SJCRH30 (cell line): ENCODE measurements at places on chromosomes 5 and 9. TPM values are rescaled to one million over a fixed set of nuclear protein-coding genes. Genes with fewer than 3 reads are reported as not detected.

GRAMD2B gene
- total RNA-seq = 12.1 and 14.3 TPM in 2 replicates

UAP1L1 gene
- 12.6 and 13.8 TPM in 2 replicates for total RNA-seq

C5orf52 gene
- not detected in 2 replicates for total RNA-seq

FGF10 gene
- 0.49 TPM in 1 of 2 replicates, not detected in the other for total RNA-seq

RASEF gene
- 10.5 and 12.6 TPM in 2 replicates for total RNA-seq

C9orf50 gene
- total RNA-seq = not detected in 2 replicates

SLC46A2 gene
- not detected in 2 replicates for total RNA-seq

FGF18 gene
- total RNA-seq = 0.18 TPM in 1 of 2 replicates, not detected in the other

PCDHA12 gene
- total RNA-seq = not detected in 2 replicates

PPP1R2B gene
- total RNA-seq = not detected in 2 replicates

ADAMTSL2 gene
- 3.3 and 3.5 TPM in 2 replicates for total RNA-seq

GABRA6 gene
- not detected in 2 replicates for total RNA-seq

ORM2 gene
- total RNA-seq = not detected in 2 replicates

CENPK gene
- total RNA-seq = 85.1 and 118 TPM in 2 replicates

MOB3B gene
- total RNA-seq = 0.25 and 0.34 TPM in 2 replicates

JAKMIP2 gene
- total RNA-seq = 83.8 and 88.6 TPM in 2 replicates

- H3K27ac ChIP-seq = no peak overlapping the region; the same call in 1 of the 2 replicates
- H3K36me3 ChIP-seq = no peaks in the 10 kb centered on the region
- peaks cover 8% of the 10 kb centered on the region for H3K4me1 ChIP-seq
These were observed 10.5 kb upstream of the ADGRV1 start for GRCh38 chr5:90548069-90548593.

DNA sequence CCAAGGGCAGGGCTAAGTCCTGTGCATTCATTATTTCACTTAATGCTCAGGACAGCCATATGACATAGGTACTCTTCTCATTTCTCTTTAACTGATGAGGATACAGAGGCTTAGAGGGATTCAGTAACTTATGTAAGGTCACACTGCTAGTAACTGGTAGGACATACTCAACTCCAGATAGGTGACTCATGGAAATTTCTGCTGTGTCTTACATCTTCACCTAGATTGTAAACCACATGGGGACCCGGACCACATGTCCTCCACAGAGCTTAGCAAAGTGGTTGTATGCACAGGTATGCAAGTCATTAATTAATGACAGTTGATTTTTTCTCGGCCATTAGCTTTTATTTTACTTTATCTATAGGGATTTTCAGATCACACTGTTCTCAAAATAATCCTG lies 29.3 kb downstream of the SLC1A1 start:
- H3K4me1 ChIP-seq = no peaks in the 10 kb centered on the region
- no peaks in the 10 kb centered on the region for H3K36me3 ChIP-seq
- H3K27ac ChIP-seq = no peak overlapping the region
- no peak overlapping the region for H3K4me3 ChIP-seq
- DNase-seq = no peak

GRCh38 chr5:125372694-125373631 lies 626.5 kb upstream of the ZNF608 start:
- peaks cover 36% of the 10 kb centered on the region for H3K4me1 ChIP-seq
- no peak overlapping the region for H3K4me3 ChIP-seq
- no peaks in the 10 kb centered on the region for H3K27me3 ChIP-seq
- no peaks in the 10 kb centered on the region for H3K36me3 ChIP-seq
- peak; percentile 82 for DNase-seq

GRCh38 chr9:94911211-94911610 lies 184.7 kb downstream of the AOPEP start:
- DNase-seq = no peak
- peaks cover 59% of the 10 kb centered on the region for H3K4me1 ChIP-seq
- H3K4me3 ChIP-seq = no peak overlapping the region
- no peaks in the 10 kb centered on the region for H3K36me3 ChIP-seq
- no peaks in the 10 kb centered on the region for H3K27me3 ChIP-seq

DNA sequence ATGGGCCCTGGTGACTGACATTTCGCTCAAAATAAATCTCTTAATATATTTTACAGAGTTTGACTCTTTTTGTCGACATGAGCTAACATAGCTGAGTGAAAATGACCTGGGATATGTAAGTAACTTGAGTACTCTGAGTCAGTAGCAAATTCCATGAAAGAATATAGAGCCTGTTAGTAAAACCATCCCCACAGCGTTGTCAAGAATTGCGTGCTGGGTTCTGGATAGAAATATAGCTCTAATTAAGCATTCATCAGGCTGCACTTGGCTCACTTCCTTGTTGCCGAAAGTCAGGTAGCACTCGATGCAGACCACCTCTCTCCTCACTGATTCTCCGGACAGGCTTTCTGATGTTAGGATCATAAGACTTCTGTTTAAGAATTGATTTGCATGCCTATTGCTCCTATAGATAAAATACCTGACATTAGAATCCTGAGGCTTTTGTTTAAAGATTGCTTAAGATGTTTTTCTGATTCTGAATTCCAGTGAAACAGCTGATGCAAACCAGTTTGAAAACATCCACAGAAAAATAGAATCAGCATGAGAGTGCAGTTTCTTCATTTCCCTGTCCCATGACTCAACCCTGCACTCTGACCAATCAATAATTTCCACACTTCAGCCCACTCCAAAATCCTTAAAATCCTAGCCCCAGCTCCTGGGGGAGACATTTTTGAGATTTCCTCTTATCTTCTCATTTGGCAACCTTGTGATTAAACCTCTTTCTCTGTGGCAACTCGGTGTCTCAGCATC lies 310.6 kb downstream of the DIRAS2 start:
- H3K36me3 ChIP-seq = no peaks in the 10 kb centered on the region
- H3K4me3 ChIP-seq = no peak overlapping the region
- H3K4me1 ChIP-seq = no peaks in the 10 kb centered on the region
- no peak overlapping the region for H3K27ac ChIP-seq
- no peak for DNase-seq

DNA sequence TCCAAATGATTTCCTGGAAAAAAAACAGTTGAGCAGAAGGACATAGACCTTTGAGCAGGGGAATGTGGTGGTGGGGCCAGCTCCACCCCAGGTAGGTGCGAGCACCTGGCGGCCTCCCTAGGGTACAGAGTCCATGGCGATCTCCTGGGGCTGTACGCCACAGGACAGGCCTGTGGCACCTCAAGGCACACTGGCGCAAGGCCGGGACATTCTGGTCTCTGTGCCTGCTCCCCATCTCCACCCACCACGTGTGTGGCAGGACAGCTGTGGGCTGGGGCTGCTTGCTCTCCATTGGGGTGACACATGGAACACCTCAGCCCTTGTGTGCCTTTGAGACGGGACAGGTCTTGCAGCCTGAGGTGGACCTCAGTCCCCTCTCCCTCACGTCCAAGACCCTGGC lies 25.2 kb downstream of the WNK2 start:
- no peaks in the 10 kb centered on the region; the same call in 1 of the 2 replicates for H3K27me3 ChIP-seq
- no peak overlapping the region for H3K4me3 ChIP-seq
- no peaks in the 10 kb centered on the region for H3K4me1 ChIP-seq
- H3K27ac ChIP-seq = no peak overlapping the region
- H3K36me3 ChIP-seq = no peaks in the 10 kb centered on the region

GRCh38 chr5:158451993-158452672 lies 593.2 kb upstream of the CLINT1 start:
- peaks cover 32% of the 10 kb centered on the region for H3K4me1 ChIP-seq
- peak overlapping the region; percentile 23 for H3K4me3 ChIP-seq
- H3K27me3 ChIP-seq = no peaks in the 10 kb centered on the region
- H3K36me3 ChIP-seq = no peaks in the 10 kb centered on the region

- peak overlapping the region; percentile 20 for H3K27ac ChIP-seq
- H3K36me3 ChIP-seq = peaks cover 5% of the 10 kb centered on the region
- H3K4me3 ChIP-seq = peak overlapping the region; percentile 3; the same call in 1 of the 2 replicates
- DNase-seq = no peak
- H3K4me1 ChIP-seq = peaks cover 25% of the 10 kb centered on the region
These were observed 40.9 kb downstream of the VAV2 start for GRCh38 chr9:133951265-133951664.

DNA sequence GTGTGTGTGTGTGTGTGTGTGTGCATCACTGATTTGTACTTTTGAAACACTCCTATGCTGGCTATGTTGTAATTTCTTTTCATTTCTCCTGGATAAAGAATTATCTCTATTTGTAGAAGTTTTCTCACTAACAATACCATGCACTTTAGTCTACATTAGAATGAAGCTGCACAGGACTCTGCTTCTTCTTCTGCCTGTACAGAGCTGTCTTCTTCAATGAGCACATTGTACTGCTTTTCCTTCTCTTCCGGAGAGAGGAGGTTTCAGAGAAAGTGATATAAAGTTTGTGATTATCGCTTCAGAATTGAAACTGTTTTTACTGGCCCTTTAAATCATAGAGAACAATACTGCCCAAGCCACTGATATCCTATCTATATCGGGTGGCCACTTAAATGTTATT lies 677.0 kb downstream of the NR2F1-AS1 start:
- no peaks in the 10 kb centered on the region for H3K27me3 ChIP-seq
- DNase-seq = no peak
- H3K36me3 ChIP-seq = no peaks in the 10 kb centered on the region
- peaks cover 9% of the 10 kb centered on the region for H3K4me1 ChIP-seq
- no peak overlapping the region for H3K27ac ChIP-seq

GRCh38 chr9:116482740-116483139 lies 204.4 kb upstream of the TRIM32 start:
- no peaks in the 10 kb centered on the region for H3K4me1 ChIP-seq
- no peaks in the 10 kb centered on the region for H3K36me3 ChIP-seq
- no peak overlapping the region for H3K4me3 ChIP-seq

DNA sequence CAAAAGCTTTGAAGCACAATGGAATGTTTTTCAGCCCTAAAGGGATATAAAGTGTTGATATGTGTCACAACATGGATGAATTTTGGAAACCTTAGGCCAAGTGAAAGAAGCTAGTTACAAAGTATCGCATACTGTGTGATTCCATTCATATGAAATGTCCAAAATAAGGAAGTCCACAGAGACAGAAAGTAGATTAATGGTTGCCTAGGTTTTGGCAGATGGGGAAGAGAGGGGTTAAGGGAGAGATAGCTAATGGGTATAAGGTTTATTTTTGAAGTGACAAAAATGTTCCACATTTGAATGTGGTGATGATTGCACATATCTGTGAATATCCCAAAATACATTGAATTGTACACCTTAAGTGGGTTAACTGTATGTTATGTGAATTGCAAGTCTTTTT lies 57.5 kb upstream of the MCCC2 start:
- peaks cover 42% of the 10 kb centered on the region for H3K36me3 ChIP-seq
- H3K4me3 ChIP-seq = no peak overlapping the region
- DNase-seq = no peak
- H3K27me3 ChIP-seq = no peaks in the 10 kb centered on the region
- H3K27ac ChIP-seq = no peak overlapping the region

GRCh38 chr5:172015346-172015745 lies 8.9 kb upstream of the FBXW11 start:
- H3K36me3 ChIP-seq = no peaks in the 10 kb centered on the region
- H3K4me1 ChIP-seq = no peaks in the 10 kb centered on the region
- DNase-seq = no peak
- no peak overlapping the region for H3K4me3 ChIP-seq

- H3K36me3 ChIP-seq = no peaks in the 10 kb centered on the region
- H3K4me1 ChIP-seq = no peaks in the 10 kb centered on the region
- DNase-seq = no peak
- H3K4me3 ChIP-seq = no peak overlapping the region
- H3K27me3 ChIP-seq = no peaks in the 10 kb centered on the region
These were observed 17.5 kb downstream of the STXBP1 start for GRCh38 chr9:127629468-127630081.

- H3K4me1 ChIP-seq = peaks cover 18% of the 10 kb centered on the region
- H3K27me3 ChIP-seq = no peaks in the 10 kb centered on the region
- H3K36me3 ChIP-seq = no peaks in the 10 kb centered on the region
- DNase-seq = no peak
These were observed 18.8 kb downstream of the STK10 start for GRCh38 chr5:172169216-172169615.

- no peaks in the 10 kb centered on the region for H3K27me3 ChIP-seq
- no peak for DNase-seq
- no peaks in the 10 kb centered on the region for H3K36me3 ChIP-seq
These were observed 351.5 kb upstream of the TLE4 start for GRCh38 chr9:79220251-79220650.

- no peaks in the 10 kb centered on the region for H3K27me3 ChIP-seq
- DNase-seq = no peak
- H3K36me3 ChIP-seq = no peaks in the 10 kb centered on the region
- no peak overlapping the region for H3K4me3 ChIP-seq
These were observed 37.7 kb upstream of the ICE1 start for GRCh38 chr5:5384660-5385330.

- no peaks in the 10 kb centered on the region for H3K27me3 ChIP-seq
- peak overlapping the region; percentile 38 for H3K4me3 ChIP-seq
- no peaks in the 10 kb centered on the region for H3K4me1 ChIP-seq
- peak overlapping the region; percentile 57 for H3K27ac ChIP-seq
- H3K36me3 ChIP-seq = no peaks in the 10 kb centered on the region
- DNase-seq = peak; percentile 29
These were observed 5.8 kb downstream of the ADAMTS16 start for GRCh38 chr5:5145651-5146529.

DNA sequence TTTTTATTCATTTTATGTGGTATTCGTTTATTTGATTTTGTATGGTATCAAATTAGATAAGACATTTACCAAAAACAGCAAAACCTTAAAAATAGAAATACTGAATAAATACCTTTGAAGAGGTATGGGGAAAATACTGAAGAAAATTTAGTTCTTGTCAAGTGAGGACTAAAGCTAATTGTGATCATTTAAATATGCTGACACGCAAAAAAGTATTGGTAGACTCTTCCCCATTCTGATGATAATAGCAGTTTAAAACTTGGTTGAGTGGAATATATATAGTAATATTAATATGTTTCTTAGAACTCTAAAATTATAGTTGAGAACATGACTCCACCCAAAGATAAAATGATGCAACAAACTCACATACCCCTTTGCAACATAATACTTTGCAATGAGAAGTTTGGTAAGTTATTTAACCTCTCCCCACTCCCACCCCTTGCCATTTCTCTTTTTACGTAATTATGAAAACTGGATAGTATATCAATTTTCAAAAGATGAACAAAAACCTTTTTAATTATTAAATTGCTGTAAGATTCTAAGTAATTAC lies 30.1 kb upstream of the SNX24 start:
- peaks cover 16% of the 10 kb centered on the region for H3K36me3 ChIP-seq
- no peaks in the 10 kb centered on the region for H3K27me3 ChIP-seq
- no peak overlapping the region for H3K4me3 ChIP-seq
- no peak overlapping the region for H3K27ac ChIP-seq

GRCh38 chr9:114371343-114371944 lies 16.3 kb downstream of the AKNA start:
- H3K4me1 ChIP-seq = peaks cover 5% of the 10 kb centered on the region
- no peaks in the 10 kb centered on the region for H3K36me3 ChIP-seq
- H3K27ac ChIP-seq = no peak overlapping the region
- DNase-seq = no peak
- H3K4me3 ChIP-seq = no peak overlapping the region

- H3K4me1 ChIP-seq = no peaks in the 10 kb centered on the region
- no peak overlapping the region for H3K27ac ChIP-seq
- no peak for DNase-seq
- no peaks in the 10 kb centered on the region for H3K36me3 ChIP-seq
These were observed 69.9 kb downstream of the TRIM32 start for GRCh38 chr9:116757030-116757429.

- peaks cover 6% of the 10 kb centered on the region; the same call in 1 of the 2 replicates for H3K4me1 ChIP-seq
- peak overlapping the region; percentile 91 for H3K4me3 ChIP-seq
- H3K36me3 ChIP-seq = no peaks in the 10 kb centered on the region
- peak overlapping the region; percentile 95 for H3K27ac ChIP-seq
- H3K27me3 ChIP-seq = no peaks in the 10 kb centered on the region
These were observed 551 bp upstream of the CAAP1 start for GRCh38 chr9:26893030-26893676.
